ENCODE measurements at places on chromosomes 5 and 9. TPM values are rescaled to one million over a fixed set of nuclear protein-coding genes. Genes with fewer than 3 reads are reported as not detected.

Gene PCDHB15
- total RNA-seq, result 4.0 TPM

Gene DUSP1
- total RNA-seq, result 39.9 TPM

Gene CDKN2B
- 1.3 TPM for total RNA-seq

Gene ZNF879
- 3.5 TPM for total RNA-seq

Gene SLC25A2
- total RNA-seq, result not detected

Gene SLC34A3
- total RNA-seq, result not detected

Gene PLCXD3
- 50.8 TPM for total RNA-seq

Gene RASGRF2
- 8.3 TPM for total RNA-seq

Gene GRXCR2
- 5.7 TPM for total RNA-seq

DNA sequence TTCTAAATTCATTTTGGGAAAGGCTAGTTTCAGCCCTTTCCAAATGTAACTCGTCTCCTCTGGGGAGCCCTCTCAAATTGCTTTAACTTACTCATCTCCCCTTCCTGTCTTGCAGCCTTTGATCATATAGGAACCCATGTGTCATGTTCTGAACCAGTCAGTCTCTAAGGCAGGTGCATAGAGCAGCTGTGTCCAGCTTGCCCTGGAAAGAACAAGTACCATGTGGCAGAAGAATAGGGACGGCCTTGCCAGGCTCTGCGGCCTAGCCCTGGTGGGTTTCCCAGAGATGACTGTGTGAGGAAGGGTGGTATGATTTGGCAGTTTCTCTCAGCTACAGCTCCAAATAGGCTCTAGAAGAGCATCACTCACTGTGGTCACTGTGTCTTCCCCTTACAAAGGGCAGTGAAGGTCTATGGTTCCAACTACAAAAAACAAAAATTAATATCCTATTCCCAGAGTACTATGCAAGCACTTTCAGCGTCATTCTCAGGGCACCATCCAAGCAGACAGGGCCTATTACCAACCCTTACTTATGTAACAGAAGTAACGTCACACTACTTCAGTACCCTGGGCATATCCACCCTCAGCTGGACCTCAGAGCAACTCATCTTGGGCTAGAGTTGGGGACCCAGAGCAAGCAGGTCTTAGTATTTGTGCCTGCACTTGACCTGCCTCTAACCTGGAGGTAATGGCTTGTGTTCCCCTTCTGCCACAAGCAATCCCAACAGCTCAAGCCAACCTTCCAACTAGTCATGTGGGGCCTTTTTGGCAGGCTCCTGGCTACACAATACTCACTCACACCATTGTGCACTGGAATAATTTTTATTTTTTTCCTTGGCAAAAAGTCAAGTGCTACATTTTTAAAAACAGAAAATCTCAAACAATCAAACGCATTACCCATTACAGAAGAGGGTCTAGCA is 37.2 kb upstream of the UBAP2 start:
- no peak overlapping the region for H3K4me3 ChIP-seq
- H3K36me3 ChIP-seq, result peaks cover 11% of the 10 kb centered on the region
- peak; percentile 20 for DNase-seq
- no peaks in the 10 kb centered on the region for H3K27me3 ChIP-seq
- peak overlapping the region; percentile 77 for H3K27ac ChIP-seq
- no peaks in the 10 kb centered on the region for H3K4me1 ChIP-seq

- no peaks in the 10 kb centered on the region for H3K36me3 ChIP-seq
- H3K4me1 ChIP-seq, result no peaks in the 10 kb centered on the region
- peak; percentile 31 for DNase-seq
- no peak overlapping the region for H3K4me3 ChIP-seq
These were observed 441.8 kb upstream of the TLE4 start for GRCh38 chr9:79129865-79130480.

DNA sequence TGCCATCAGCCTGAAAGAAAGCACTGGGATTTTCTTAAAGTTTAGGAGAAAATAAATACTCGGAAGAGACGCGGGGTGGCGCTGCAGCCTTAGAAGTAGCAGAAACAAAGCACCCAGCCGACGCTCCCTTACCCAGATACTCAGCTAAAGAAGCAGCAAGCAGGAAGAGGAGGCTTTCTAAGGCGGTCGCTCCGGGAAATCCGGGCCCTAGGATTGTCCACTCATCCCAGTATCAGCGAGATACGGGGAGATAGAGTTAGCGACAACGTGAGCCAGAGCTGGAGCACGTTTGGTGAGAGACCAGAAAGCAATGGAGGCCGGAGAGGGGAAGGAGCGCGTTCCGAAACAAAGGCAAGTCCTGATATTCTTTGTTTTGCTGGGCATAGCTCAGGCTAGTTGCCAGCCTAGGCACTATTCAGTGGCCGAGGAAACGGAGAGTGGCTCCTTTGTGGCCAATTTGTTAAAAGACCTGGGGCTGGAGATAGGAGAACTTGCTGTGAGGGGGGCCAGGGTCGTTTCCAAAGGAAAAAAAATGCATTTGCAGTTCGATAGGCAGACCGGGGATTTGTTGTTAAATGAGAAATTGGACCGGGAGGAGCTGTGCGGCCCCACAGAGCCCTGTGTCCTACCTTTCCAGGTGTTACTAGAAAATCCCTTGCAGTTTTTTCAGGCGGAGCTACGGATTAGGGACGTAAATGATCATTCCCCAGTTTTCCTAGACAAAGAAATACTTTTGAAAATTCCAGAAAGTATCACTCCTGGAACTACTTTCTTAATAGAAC is at the start of gene PCDHB2:
Gene PCDHB2, plus strand, starts transcription at position 135 of the 782 bp plus-strand sequence. Its CDS starts 176 bp downstream, at position 311.
- no peaks in the 10 kb centered on the region for H3K4me1 ChIP-seq
- no peak for DNase-seq
- H3K27ac ChIP-seq, result no peak within 1 kb of the TSS
- H3K36me3 ChIP-seq, result no peaks in the 10 kb centered on the region
- peaks cover 26% of the 10 kb centered on the region for H3K27me3 ChIP-seq

DNA sequence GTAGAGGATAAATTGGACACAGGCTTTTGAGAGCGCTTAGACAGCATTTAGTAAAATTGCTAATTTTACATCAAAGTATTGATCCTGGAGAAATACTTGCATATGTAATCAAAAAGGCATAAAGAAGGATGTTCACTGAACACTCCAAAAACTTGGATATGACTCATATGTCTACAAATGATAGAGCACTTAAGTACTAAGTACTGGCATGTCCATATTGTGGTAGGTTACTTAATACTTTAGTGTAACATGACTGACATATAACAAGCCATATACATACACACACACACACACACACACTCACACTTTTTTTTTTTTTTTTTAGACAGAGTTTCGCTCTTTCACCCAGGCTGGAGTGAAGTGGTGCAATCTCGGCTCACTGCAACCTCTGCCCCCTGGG is 361.9 kb downstream of the ARHGEF28 start:
- H3K36me3 ChIP-seq, result no peaks in the 10 kb centered on the region
- no peak for DNase-seq
- no peak overlapping the region for H3K4me3 ChIP-seq
- H3K27ac ChIP-seq, result no peak overlapping the region

DNA sequence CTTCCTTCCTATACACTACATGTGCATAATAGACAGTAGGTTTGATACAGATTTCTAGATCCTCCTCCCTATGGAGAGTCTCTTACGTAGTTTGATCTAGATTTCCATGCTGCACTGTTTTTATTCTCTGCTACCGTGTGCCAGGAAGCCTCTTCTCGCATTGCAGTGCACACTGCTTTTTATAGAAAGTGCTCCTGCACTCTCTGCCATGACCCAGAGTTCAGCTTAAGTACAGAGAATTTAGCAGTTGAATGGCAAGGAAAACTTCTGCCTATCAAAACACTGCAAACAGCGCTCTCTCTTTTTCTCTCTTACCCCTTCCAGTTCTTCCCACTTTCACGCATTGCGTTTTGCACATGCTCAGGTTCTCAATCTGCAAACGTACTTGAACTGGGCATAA is 187.4 kb downstream of the ARHGAP26 start:
- peaks cover 72% of the 10 kb centered on the region for H3K4me1 ChIP-seq
- peak overlapping the region; percentile 58 for H3K27ac ChIP-seq
- peak; percentile 27 for DNase-seq
- no peak overlapping the region for H3K4me3 ChIP-seq

DNA sequence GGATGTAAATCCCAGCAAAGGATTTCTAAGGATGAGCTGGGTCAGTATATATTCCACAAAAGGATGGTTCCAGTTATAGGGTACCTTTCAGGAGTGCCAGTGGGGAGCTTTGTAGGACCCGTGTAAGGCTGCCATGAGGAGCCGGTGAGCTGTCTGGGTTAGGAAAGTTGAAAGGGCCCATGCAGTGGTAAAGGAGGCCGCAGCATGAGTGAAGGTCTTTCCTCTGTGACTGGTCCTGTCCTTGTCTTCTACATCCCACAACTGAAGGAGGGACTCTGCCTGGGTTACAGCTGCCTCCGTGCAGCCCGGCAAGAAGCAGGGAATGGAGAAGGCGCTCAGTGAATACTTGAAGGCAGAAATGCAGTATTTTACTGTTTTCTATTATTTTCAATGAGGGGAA is 58.9 kb downstream of the HSPA4 start:
- no peaks in the 10 kb centered on the region for H3K27me3 ChIP-seq
- no peaks in the 10 kb centered on the region for H3K4me1 ChIP-seq
- H3K4me3 ChIP-seq, result no peak overlapping the region
- H3K27ac ChIP-seq, result no peak overlapping the region
- peaks cover 1% of the 10 kb centered on the region for H3K36me3 ChIP-seq
- no peak for DNase-seq

DNA sequence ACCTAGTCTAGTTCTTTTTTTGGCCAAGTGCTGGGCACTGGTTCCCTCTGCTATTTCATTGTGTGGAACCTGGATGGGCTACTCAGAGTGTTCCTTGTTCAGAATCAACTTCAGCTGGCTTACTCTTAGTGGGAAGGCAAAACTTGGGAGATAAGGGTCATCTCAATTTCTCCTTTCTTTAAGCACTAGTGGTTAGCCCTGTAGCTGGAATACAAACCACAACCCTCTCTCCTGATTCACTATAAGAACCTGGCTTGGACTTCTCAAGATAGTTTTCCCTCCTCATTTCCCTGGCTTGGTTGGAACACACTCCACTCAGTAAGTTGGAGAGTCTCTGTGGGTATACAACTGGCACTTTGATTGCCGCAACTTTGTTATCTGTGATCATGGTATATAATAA is 35.1 kb downstream of the GRIA1 start:
- H3K27me3 ChIP-seq, result no peaks in the 10 kb centered on the region
- H3K4me3 ChIP-seq, result no peak overlapping the region
- no peak for DNase-seq
- no peaks in the 10 kb centered on the region for H3K4me1 ChIP-seq
- no peaks in the 10 kb centered on the region for H3K36me3 ChIP-seq

GRCh38 chr9:110575945-110576344 is 3.6 kb downstream of the SVEP1 start:
- no peak overlapping the region for H3K27ac ChIP-seq
- no peak overlapping the region for H3K4me3 ChIP-seq
- peaks cover 11% of the 10 kb centered on the region for H3K4me1 ChIP-seq
- no peak for DNase-seq

DNA sequence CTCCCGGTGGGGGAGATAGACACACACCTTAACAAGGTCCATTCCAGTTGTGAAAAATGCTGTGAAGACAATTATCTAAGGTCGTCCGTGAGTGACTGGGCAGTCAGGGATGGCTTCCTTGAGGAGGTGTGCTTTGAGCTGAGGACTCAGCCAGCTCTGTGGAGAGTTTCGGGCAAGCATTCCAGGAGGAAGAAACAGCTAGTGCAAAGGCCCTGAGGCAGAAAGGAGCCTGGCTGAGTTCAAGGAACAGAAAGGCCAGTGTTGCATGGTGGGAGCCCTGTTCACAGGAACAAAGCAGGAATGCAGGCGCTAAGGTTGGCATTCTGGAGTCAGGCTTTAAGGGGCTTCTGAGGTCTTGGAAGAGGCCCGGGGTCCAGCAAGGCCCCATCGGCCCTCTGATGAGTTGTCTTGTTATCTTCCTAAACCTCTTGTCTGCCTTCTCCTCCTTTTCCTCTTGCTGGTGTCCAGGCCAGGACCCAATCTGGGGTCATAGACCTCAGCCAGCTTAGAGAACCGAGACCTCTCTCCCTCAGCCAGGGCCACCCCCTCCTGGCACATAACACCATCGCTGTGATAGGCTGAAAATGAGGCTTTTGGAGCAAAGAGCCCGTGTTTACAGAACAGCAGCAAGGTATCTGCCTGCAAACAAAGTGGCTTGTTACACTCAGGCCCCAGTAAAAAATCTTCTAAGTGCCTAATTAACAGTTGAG is 270.2 kb upstream of the MVB12B start:
- no peak overlapping the region for H3K4me3 ChIP-seq
- H3K27ac ChIP-seq, result no peak overlapping the region
- DNase-seq, result no peak
- no peaks in the 10 kb centered on the region for H3K36me3 ChIP-seq
- no peaks in the 10 kb centered on the region for H3K4me1 ChIP-seq
- no peaks in the 10 kb centered on the region for H3K27me3 ChIP-seq

DNA sequence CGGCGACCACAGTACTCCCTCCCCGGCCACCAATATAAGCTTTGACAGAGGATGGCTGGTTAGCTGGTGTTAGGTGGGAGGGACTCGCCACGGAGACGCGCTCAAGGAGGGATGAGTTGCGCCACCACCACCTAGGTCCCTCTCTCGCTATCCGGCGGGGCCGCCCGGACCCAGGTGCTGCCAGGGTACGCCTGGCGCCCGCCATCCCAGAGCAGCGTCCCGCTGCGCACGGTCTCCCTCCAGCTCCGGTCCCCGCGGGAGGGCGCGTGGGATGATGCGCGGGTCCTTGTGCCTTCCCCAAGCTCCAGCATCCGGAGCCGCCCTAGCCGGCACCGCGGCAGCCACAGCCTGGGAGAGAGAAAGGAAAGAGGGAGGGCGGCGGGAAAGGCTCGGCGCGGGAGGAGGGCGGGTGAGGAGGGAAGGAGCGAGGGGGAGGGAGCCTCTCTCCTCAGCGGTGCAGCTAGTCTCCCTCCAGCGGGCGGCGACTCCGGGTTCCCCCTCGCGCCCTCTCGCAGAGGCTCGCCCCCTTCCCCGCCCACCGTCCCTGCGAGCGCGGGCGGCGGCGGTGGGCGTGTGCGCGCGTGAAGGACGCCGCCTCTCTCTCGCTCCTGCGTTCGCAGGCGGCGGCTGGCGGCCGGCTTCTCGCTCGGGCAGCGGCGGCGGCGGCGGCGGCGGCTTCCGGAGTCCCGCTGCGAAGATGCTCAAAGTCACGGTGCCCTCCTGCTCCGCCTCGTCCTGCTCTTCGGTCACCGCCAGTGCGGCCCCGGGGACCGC is at the start of gene CAMK4:
Gene CAMK4, plus strand, starts transcription at position 598 of the 774 bp plus-strand sequence. Its CDS starts 100 bp downstream, at position 698.
- no peaks in the 10 kb centered on the region for H3K36me3 ChIP-seq
- no peak within 1 kb of the TSS for H3K27ac ChIP-seq
- H3K4me3 ChIP-seq, result peak within 1 kb of the TSS; percentile 62
- peak; percentile 58 for DNase-seq

DNA sequence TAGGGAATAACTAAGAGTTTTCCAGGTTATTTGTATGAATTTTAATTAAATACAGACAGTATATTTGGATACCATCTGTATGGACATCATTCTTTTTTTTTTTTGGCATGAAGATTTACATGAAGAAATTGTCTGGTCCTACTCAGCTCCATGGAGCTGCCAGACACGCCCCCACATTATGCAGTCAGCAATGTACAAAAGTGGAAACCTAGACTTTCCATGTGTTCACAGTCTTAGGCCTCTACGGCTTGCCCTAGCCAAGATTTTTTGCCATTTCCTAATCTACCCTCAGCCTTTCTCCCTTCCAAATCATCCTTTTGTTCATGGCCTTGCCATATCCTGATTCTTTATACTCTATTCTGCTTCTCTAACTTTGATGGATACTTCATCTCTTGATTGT is 207.1 kb downstream of the SGCD start:
- DNase-seq, result no peak
- peaks cover 11% of the 10 kb centered on the region for H3K4me1 ChIP-seq
- no peaks in the 10 kb centered on the region for H3K27me3 ChIP-seq
- H3K4me3 ChIP-seq, result no peak overlapping the region

Data from heart left ventricle (tissue), 16 donors.